ENCODE measurements at places on chromosomes 5 and 9.

DNA sequence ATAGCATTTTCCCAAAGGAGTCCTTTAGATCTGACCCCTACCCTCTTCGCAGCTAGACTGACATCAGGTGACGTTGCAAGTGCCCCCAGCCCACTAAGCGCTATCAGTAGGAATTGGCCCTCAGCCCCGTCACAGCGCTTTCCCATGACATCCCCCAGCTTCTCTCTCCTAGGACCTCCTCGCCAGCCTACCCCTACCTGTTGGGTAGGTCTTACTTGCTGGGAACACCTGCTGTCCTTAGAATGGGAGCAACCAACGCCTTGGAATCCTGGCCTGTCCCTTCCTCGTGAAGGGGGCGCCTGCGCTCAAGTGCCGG, 584 bp upstream of the PIP5K1B start:
- DNase-seq: no peak

DNA sequence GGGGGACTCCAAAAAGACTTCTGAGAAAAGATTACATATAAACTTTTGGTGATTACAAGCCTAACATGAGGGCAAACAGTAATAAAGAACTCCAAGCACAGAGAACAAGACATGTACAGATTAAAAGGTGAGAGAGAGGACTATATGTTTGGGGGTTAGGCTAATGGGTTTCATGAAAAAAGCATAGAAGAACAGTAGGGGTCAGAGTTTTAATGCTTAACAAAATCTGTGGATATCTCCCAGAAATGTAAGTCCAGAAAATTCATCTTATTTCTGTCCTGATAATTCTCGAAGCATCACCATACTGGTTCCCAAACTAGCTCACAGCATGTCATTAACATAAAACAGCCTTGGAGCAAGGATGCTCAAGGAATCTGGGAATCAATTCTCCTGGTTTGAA, 137.2 kb downstream of the ARRDC3 start:
- no peak for DNase-seq

DNA sequence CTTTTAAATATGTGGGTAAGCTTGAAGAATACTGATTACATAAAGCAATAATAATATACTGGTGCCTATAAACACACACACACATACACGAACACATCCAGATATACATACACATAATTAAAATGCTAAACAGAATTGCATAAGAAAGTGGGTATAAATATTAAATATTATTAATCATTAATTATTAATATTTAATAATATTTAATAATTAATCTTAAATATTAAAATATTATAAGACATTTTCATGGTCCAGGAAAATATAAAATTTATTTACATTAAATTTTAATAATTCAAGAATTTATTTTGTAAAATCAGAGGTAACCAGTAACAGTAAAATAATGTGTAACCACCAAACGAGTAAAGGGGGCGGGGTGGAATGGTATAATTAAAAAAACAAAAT, 178.3 kb downstream of the TMEM232 start:
- DNase-seq: no peak

GRCh38 chr5:65832152-65832551, 94.2 kb upstream of the ERBIN start:
- DNase-seq: no peak

DNA sequence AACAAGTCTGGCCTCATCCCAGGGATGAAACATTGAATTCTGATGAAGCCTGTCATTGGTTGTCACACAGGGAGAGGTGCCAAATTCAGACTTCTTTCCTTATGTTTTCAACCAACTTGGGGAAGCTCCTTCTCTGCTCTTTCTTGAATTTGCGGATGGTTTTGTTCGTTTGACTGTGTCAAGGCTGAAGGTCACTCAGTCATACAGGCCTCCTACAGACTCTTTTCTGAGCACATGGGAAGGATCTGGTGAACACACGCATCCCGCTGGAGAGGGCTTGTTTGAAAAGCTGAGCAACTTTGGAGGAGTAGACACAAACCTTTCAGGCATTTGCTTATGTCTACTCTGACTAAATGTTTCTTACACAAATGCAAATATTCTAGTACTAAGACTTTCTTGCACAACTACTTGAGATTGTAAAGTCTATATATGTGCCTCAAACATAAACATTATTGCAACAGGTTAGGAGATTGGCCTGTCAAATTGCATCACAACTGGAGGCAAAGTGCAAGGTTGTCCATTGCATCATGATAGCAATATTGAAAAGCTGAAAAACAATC, 151.5 kb upstream of the NR3C1 start:
- no peak for DNase-seq

DNA sequence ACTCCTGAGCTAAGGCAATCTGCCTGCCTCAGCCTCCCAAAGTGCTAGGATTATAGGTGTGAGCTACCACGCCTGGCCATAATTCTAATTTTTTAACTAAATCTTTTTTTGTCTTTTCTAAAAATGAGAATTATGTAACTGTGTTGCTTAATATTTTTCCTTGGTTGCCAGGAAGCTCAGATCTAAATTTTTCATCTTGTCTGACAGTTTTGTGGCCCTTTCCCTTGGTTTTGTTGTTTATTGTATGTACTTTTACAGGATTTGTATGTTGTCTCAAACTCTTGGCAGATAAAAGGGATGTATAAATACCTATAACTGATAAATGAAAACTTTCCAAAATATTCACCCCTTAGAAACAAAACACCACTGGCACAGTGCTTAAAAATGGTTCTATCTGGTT, 88.2 kb upstream of the KLF9 start:
- no peak for DNase-seq

DNA sequence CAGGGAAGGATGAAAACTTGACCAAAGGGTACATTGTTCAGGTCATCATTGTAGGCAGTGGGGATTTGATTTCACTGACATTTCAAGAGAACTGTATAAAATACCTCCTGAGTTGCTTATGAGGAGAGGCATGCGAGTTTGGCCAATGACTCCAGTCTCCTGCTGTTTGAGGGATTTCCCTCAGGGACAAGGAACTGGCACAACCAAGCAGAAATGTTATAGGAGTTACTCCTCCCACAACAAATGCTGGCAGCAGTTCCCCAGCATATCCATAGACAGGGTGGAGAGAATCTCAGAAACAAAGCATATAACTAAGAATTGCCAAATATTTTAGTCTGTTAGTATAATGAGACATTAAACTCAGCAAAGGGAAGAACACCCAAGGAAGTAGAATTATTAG, 47.2 kb upstream of the FBXL7 start:
- DNase-seq: no peak

GRCh38 chr9:3525096-3525835, 535 bp downstream of the RFX3 start:
- DNase-seq: no peak

DNA sequence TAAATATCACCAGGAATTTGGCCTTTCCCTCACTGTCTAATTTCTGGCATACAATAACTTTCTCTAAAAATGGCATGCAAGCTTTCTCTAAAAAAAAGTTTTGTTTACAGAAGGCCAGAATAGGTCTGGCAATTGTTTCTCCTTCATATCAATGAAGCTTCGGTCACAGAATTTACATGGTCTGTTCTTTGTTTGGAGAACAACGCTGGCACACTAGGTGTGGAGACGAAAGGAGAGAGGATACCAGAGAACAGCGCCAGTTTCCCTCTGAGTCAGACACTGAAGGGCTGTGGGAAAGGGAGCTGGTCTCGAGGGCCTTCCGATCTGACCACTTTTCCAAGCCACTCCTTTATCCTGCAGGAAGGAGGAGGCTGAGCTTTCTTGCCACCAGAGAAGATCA, 60.1 kb upstream of the ITGA1 start:
- peak; percentile 57 for DNase-seq

DNA sequence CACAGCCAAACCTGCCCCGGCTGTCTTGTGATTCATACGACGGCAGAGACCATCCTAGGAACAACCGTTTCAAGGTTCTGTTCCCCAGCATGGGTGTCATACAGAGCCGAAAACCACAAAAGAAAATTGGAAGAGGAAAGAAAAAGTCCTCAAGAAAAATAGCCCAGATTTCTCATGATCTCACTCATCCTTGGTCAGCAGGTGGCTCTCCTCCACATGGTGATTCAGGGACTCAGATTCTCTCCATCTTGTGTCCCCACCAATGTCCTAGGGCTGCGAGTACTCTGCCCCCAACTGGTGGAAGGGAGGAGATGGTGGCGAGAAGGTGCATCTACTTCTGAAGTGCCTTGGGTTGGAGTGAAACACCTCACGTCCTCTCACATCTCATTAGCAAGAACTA, 25.6 kb downstream of the PDZD2 start:
- DNase-seq: no peak

DNA sequence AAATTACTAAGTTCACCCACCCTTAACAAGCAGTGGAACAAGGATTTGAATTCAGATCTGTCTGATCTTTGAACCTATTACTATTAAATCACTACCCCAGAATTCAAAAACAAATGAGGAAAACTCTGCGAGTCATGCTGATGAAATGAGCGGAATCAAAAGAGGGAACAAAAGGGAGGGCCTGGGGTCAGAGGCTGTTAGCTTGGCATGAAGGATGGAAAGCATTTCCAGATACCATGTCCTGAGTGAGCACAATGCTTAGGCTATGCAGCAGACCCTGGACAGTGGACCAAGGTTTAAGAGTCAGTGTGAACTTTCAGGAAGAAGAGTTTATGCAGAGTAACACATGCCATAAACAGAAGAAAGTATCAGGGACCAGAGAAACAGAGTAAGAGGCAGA, 30.5 kb downstream of the GRIA1 start:
- DNase-seq: no peak

DNA sequence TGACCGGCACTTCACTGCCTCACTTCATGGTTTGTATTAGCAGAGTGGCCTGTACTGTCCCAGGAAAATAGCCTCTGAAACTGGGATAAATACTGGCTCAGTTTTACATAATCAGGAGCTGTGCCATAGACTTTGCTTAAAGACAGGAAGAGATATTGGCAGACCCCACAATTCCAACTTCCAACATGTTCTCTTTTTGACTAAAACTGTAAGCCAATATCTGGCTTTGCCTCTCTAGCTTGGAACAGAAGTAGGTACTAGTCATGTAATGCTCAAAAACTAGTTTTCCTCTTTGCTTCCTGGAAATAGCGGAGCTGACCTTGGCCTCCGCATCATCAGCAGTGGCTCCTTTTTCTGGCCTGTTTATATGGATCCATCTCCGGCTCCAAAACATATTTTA, 276.9 kb downstream of the CDH9 start:
- DNase-seq: no peak

GRCh38 chr5:129852747-129853352, 51.4 kb upstream of the CHSY3 start:
- DNase-seq: peak; percentile 19

DNA sequence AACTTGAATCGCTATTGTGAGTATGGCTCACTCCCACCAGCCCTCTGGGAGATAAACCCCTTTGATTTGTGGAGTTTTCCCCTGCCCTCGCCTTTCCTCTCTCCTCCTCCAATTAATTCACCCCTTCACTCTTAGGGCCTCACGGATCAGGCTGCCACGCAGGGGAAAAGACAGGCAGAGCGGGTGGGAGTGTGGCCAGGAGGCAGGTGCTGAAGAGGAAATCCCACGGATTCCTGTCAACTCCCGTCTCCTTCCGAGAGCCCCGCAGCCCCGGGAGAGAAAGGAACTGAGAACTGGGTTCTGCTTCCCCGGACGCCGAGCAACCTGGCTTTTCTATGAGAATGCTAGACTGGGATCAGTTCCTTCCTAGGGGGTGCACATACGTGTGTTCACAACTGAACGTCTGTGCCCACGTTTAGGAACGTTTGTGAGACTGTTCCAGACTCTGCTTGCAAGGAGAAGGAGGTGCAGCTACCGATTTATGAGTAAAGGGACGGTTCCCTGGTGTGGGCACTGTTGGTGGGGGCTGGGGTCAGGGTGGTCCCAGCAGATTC, 314.5 kb upstream of the TLE4 start:
- no peak for DNase-seq

GRCh38 chr5:26518065-26518464, 520.3 kb downstream of the CDH9 start:
- DNase-seq: no peak

- no peak for DNase-seq
Observed at GRCh38 chr9:27408001-27408400, 111.1 kb upstream of the EQTN start.

- no peak for DNase-seq
Observed at GRCh38 chr9:98457726-98458370, 202.4 kb upstream of the TBC1D2 start.

All from AG09319 (cell line).